ENCODE measurements at places on chromosomes 6 and 20. TPM values are rescaled to one million over a fixed set of nuclear protein-coding genes. Genes with fewer than 3 reads are reported as not detected.

- H3K36me3 ChIP-seq: no peaks in the 10 kb centered on the region
- peak; percentile 85 for DNase-seq
- H3K4me3 ChIP-seq: no peak overlapping the region
- H3K4me1 ChIP-seq: peaks cover 30% of the 10 kb centered on the region
Measured at GRCh38 chr6:111096246-111096645, 8.9 kb downstream of the SLC16A10 start.

GRCh38 chr6:154514481-154514880 lies 4.0 kb upstream of the CNKSR3 start:
- H3K4me1 ChIP-seq: no peaks in the 10 kb centered on the region
- H3K27me3 ChIP-seq: no peaks in the 10 kb centered on the region
- H3K4me3 ChIP-seq: no peak overlapping the region
- no peaks in the 10 kb centered on the region for H3K36me3 ChIP-seq
- no peak for DNase-seq

DNA sequence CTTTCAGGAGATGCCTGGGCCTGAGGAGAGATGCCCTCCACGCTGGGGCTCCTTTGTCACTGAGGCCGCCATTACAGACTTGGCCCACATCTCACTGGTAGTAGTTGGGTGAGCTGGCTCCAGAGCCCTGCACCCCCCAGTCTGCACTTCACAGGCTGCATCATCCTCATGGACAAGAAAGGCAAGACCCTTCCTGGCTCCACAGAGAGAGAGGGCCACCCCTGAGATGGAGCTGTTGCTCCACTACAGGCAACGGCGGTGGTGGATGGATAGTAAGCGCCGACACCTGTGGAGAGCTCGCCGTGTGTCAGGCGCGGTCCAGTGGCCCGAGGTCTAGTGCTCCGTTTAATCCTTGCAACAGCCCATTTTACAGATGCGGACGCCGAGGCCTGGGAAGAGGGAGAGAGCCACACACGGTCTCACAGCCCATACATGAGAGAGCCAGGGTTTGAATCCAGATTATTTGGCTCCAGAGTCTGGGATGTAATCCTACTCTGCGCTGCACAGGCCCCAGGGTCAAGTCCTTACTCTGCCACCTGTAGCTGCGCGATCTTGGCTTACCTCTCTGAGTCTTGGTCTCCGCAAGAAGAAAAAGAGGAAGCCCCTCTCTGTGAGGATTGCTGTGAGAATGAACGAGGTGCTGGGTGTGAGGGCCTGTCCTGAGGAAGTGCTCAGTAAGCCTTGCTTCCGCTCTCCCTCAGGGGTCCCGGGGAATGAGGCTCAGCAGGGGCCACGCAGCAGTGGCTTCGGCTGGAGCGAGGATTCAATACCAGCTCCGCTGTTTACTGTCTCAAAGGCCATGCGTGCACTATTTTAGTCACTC lies 34.5 kb downstream of the SPDEF start:
- H3K36me3 ChIP-seq: no peaks in the 10 kb centered on the region
- H3K27ac ChIP-seq: no peak overlapping the region
- no peaks in the 10 kb centered on the region for H3K27me3 ChIP-seq

- H3K36me3 ChIP-seq: no peaks in the 10 kb centered on the region
- H3K27ac ChIP-seq: no peak overlapping the region
- DNase-seq: no peak
- H3K4me1 ChIP-seq: no peaks in the 10 kb centered on the region
- H3K27me3 ChIP-seq: no peaks in the 10 kb centered on the region
Measured at GRCh38 chr6:141752677-141753076, 380.0 kb upstream of the GJE1 start.

DNA sequence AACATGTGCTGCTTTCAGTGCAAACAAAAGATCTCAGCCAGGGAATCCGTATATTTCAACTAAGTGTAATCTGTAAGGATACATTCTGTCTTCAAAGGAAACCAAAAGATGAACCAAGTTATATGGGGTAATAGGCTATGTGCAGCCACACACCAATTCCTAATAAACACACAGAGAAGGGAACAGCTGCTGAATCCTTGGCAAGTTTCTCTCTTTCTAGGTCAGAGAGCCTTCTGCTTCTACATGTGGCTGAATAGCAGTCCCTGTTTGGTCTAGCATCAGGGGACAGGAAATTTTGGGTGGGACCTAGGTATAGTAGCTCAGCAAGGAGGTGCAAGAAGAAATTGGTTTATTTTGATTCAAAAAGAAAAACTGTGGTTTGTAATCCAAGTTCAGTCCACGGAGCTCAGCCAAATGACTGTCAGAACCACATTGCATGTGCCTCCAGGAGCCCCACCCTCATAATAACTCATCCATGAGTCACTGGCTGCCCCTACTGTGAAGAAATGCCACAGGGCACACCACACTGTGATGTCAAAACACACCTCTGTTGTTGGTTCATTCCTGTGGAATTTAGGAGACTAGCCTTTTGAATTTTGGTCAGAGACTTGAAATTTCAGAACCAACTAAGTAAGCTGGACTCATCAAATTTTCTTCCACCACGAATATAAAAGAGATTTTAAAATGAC lies 21.1 kb downstream of the SPTLC3 start:
- H3K36me3 ChIP-seq: no peaks in the 10 kb centered on the region
- H3K4me1 ChIP-seq: no peaks in the 10 kb centered on the region
- H3K27me3 ChIP-seq: no peaks in the 10 kb centered on the region
- no peak overlapping the region for H3K4me3 ChIP-seq

DNA sequence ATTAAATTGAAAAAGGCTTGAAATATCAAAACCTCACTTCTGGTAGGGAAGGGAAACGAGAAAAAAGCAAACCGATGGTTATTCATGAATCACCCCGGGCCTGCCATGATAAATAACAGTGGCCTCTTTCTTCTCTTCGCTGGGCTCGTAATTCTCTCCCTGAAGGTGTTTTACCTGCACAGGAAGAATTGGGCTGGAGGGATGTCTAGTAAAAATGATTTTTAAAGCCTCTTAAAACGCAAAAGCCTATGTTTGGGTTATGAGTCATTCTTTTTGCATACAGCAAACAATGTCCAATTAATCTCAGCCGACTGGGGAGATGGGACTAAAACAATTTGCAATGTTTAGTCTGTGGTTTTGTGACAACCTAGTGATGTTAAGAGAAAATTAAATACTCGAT lies 16.8 kb downstream of the LINC00237 start:
- no peak overlapping the region for H3K4me3 ChIP-seq
- DNase-seq: no peak
- H3K27me3 ChIP-seq: peaks cover 4% of the 10 kb centered on the region
- no peaks in the 10 kb centered on the region for H3K36me3 ChIP-seq
- H3K4me1 ChIP-seq: no peaks in the 10 kb centered on the region

DNA sequence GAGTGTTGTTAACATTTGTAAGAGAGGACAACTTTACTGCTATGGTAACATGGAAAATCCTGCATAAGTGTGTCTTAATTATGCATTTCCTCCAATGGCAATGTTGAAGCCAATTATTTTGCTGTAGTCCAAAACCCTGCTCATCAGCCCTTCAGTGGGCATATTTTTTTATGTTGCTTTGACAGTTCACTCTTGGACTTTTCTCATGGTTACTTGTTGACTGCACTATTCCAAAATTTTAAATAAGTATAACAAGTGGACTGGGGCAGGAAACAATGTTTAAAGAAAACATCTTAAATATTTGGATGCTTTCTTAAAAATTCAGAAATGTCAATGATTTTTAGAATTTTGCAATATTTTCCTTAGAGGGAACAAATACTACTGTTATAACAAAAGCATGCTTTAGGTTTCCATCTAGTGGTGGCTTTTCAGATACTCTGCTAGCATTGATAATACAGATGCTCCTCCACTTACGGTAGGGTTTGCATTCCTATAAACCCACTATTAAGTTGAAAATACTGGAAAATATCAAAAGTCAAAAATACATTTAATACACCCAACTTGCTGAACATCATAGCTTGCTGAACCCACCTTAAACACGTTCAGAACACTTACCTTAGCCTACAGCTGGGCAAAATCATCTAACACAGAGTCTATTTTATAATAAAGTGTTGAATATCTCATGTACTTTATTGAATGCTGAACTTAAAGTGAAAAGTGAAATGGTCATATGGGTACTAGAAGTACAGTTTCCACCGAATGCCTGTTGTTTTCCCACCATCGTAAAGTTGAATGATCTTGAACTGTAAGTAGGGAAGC lies 86.4 kb downstream of the ADGRG6 start:
- no peaks in the 10 kb centered on the region for H3K36me3 ChIP-seq
- no peak for DNase-seq
- no peaks in the 10 kb centered on the region for H3K27me3 ChIP-seq
- no peak overlapping the region for H3K27ac ChIP-seq
- no peak overlapping the region for H3K4me3 ChIP-seq
- H3K4me1 ChIP-seq: peaks cover 9% of the 10 kb centered on the region

GRCh38 chr6:24692003-24692402 lies 25.1 kb downstream of the ACOT13 start:
- DNase-seq: no peak
- H3K4me3 ChIP-seq: no peak overlapping the region
- no peak overlapping the region for H3K27ac ChIP-seq
- H3K27me3 ChIP-seq: no peaks in the 10 kb centered on the region

The ANKEF1 gene
- polyA plus RNA-seq: 8.9 TPM

The ZC3H12D gene
- 2.3 TPM for polyA plus RNA-seq

The PROKR2 gene
- polyA plus RNA-seq: not detected

The RAB44 gene
- polyA plus RNA-seq: not detected

DNA sequence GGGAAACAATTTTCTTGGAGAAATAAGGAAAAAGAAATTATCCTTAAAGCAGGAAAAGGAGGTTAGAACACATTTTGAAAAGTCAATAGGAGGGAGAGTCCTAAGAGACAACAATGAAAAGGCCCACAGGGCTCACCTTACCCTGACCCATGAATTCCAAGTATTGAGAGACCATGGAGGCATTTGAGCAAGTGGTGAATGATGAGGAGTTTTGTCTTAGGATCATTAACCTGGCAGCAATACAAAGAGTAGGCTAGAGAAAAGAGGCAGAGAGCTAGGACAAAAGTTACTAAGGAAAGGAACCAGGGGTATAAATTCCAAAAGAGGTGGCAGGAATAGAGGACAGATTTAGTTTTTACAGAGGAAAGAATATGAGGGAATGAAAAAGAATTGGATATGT lies 44.7 kb downstream of the PACRG start:
- H3K4me3 ChIP-seq: no peak overlapping the region
- no peak for DNase-seq
- H3K4me1 ChIP-seq: no peaks in the 10 kb centered on the region
- H3K27me3 ChIP-seq: no peaks in the 10 kb centered on the region
- no peaks in the 10 kb centered on the region for H3K36me3 ChIP-seq

The TOP1 gene
- 10.2 TPM for polyA plus RNA-seq

GRCh38 chr6:105545228-105545920 lies 142.5 kb upstream of the PREP start:
- no peaks in the 10 kb centered on the region for H3K27me3 ChIP-seq
- no peak overlapping the region for H3K27ac ChIP-seq
- no peak for DNase-seq
- no peaks in the 10 kb centered on the region for H3K36me3 ChIP-seq
- H3K4me1 ChIP-seq: no peaks in the 10 kb centered on the region
- H3K4me3 ChIP-seq: no peak overlapping the region

DNA sequence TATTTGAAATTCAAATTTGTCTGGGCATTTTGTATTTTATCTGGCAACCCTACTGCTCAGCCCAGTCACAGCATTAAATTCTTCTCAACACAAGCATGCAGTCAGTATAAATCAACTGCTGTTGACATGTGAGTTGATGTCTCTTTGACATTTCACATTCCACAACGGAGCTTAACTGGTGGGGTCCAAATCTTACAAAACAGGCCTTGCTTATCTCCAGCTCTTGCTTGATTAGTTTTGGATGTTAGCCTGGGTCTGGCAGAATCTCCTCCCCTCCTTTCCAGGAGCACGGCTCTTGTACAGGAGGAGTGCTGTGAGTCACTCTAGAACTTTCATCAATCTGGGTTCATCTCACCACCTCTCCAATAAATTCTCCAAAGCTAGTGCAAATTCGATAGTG lies 80.8 kb upstream of the PHACTR1 start:
- no peaks in the 10 kb centered on the region for H3K4me1 ChIP-seq
- H3K4me3 ChIP-seq: no peak overlapping the region
- DNase-seq: no peak
- H3K27me3 ChIP-seq: no peaks in the 10 kb centered on the region
- no peaks in the 10 kb centered on the region for H3K36me3 ChIP-seq
- H3K27ac ChIP-seq: no peak overlapping the region

GRCh38 chr6:20669571-20670314 lies 135.5 kb downstream of the CDKAL1 start:
- H3K27ac ChIP-seq: no peak overlapping the region
- H3K4me3 ChIP-seq: no peak overlapping the region
- no peaks in the 10 kb centered on the region for H3K36me3 ChIP-seq
- DNase-seq: no peak
- no peaks in the 10 kb centered on the region for H3K4me1 ChIP-seq

DNA sequence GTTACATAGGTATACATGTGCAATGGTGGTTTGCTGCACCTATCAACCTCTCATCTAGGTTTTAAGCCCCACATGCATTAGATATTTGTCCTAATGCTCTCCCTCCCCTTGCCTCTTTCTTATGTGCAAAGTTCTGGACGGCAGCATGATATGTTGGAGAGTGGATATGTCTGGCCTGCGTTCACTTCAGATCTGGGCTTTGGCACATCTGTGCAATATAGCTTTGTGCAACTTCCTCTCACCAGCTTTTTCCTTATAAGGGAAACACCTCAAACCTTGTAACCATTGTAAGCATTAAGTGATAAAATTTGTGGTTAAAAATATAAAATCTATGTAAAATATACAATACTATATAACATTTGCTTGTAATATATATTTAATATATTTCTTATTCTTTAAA lies 288.0 kb downstream of the PHACTR1 start:
- H3K36me3 ChIP-seq: no peaks in the 10 kb centered on the region
- no peaks in the 10 kb centered on the region for H3K27me3 ChIP-seq
- DNase-seq: no peak
- no peak overlapping the region for H3K4me3 ChIP-seq
- no peak overlapping the region for H3K27ac ChIP-seq

GRCh38 chr6:32154514-32155161 lies 697 bp downstream of the PPT2 start:
- H3K4me1 ChIP-seq: peaks cover 10% of the 10 kb centered on the region
- peak overlapping the region; percentile 68 for H3K4me3 ChIP-seq
- H3K27me3 ChIP-seq: no peaks in the 10 kb centered on the region
- peaks cover 15% of the 10 kb centered on the region for H3K36me3 ChIP-seq
- peak overlapping the region; percentile 82 for H3K27ac ChIP-seq
- peak; percentile 72 for DNase-seq

GRCh38 chr6:45436544-45437438 lies 59.1 kb upstream of the SUPT3H start:
- H3K4me3 ChIP-seq: no peak overlapping the region
- DNase-seq: no peak
- no peaks in the 10 kb centered on the region for H3K36me3 ChIP-seq
- H3K27ac ChIP-seq: no peak overlapping the region
